ENCODE measurements at places on chromosomes 2 and 18. TPM values are rescaled to one million over a fixed set of nuclear protein-coding genes. Genes with fewer than 3 reads are reported as not detected.
A peak's percentile ranks its signal among the peaks of the same experiment; 100 is the strongest.

DNA sequence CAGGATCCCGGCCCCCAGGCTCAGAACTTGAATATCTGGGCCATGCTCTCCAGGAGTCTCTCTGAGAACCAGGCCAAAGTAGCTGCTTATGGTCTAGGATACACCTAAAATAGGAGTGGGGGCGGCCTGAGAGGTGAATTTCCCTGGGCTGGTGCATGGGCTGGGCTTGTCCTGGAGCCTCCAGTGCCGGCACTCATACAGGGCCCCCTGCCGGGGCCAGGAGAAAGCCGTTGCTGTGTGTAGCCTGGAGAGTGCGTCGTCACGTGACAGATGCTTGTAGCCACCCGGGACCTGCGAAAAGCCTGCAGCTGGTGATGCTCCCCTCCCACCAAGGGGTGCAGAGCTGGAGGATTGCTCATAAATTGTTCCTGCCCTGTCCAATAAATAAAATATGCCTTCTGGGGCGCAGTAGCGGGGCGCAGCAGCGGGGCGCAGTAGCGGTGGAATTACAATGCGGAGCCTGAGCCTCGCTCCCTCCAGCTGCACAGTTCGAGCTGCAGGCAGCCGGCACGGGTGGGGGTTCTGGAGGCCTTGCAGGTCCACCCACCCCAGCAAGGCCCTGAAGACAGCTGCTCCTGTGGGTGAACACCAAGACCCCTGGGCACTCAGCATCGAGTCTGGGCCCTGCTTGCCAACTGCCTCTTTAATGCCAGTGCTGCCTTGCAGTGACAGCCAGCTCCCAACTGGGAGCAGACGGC is 289.9 kb downstream of the NDUFA10 start:
- DNase-seq: peak; percentile 92

C2orf80 gene
- total RNA-seq: 0.55 TPM

C2orf66 gene
- 0.20 TPM for total RNA-seq

DNA sequence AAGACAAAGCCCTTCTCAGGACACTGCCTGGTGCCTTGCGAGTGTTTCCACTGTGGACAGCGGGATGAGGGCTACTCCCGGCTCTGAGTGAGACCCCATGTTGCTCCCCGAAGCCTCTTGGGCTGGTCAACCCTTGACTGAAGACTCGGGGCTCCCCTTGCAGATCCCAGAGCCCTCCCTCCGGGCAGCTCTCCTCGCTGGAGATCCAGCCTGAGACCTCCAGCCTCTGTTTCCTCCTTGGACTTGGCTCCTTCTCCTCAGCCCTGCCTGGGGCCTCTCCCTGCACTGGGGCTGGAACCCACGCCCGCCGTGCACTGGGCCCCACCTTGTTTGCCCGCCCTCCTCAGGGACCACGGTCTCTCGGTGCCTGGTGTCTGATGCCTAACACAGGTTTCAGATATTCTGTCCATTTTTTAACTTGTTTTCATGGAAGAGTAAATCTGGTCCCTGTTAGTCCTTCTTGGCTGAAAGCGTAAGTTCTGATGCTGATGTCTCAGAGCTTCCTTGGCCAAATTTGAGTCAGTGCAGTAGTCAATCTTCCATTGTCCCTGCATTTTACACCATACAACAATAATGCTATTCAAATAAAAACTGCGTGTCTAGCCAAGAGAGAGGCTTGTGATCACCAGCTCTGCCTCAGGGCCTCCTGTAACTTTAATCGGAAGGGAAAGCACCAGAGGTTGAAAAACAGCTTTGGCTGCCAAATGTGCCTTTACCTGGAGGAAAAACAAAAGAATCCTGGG is 139.3 kb upstream of the CTDP1 start:
- DNase-seq: peak; percentile 13

POTEF gene
- total RNA-seq: 0.38 TPM
